ENCODE measurements at places on chromosomes 11 and 22. TPM values are rescaled to one million over a fixed set of nuclear protein-coding genes. Genes with fewer than 3 reads are reported as not detected.

SAC3D1 gene
- 12.0 TPM for total RNA-seq

MYO7A gene
- 0.07 TPM for total RNA-seq

LDLRAD3 gene
- 3.8 TPM for total RNA-seq

MYO18B gene
- under 0.01 TPM for total RNA-seq

DBX1 gene
- not detected for total RNA-seq

TSPAN32 gene
- not detected for total RNA-seq

OR10G4 gene
- not detected for total RNA-seq

MRGPRX3 gene
- total RNA-seq, result under 0.01 TPM

ALX4 gene
- not detected for total RNA-seq

PLAAT5 gene
- total RNA-seq, result not detected

MTFP1 gene
- total RNA-seq, result 17.8 TPM

CD3D gene
- not detected for total RNA-seq

Measured in nasal cavity respiratory epithelium epithelial cell of viscerocranial mucosa (primary cell).